ENCODE measurements at places on chromosomes 4 and X. TPM values are rescaled to one million over a fixed set of nuclear protein-coding genes. Genes with fewer than 3 reads are reported as not detected.

The PNMA6A gene
- total RNA-seq: 0.43 TPM

The ELK1 gene
- 21.2 TPM for total RNA-seq

The RBM46 gene
- not detected for total RNA-seq

The IL13RA1 gene
- total RNA-seq: 61.3 TPM

The BEX1 gene
- 2.2 TPM for total RNA-seq

The DMD gene
- total RNA-seq: 29.0 TPM

The LGI2 gene
- not detected for total RNA-seq

The SRPK3 gene
- 0.86 TPM for total RNA-seq

- DNase-seq: no peak
Observed at GRCh38 chrX:127276326-127276725, 456.8 kb downstream of the PRR32 start.

DNA sequence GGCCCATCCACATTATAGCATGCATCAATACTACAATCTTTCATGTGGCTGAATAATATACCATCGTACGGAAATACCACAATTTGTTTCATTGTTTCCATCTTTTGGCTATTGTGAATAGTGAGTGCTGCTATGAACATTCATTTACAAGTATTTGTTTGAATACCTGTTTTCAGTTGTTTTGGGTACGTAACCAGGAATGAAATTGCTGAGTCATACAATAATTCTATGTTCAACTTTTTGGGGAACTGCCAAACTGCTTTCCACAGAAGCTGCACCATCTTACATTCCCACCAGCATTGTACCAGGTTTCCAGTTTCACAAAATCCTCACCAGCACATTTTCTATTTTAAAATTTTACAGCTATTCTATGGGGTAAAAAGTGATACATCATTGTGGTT lies 28.5 kb upstream of the MANBA start:
- peak; percentile 65 for DNase-seq

- no peak for DNase-seq
Observed at GRCh38 chrX:69228732-69229131, 63.5 kb upstream of the PJA1 start.

DNA sequence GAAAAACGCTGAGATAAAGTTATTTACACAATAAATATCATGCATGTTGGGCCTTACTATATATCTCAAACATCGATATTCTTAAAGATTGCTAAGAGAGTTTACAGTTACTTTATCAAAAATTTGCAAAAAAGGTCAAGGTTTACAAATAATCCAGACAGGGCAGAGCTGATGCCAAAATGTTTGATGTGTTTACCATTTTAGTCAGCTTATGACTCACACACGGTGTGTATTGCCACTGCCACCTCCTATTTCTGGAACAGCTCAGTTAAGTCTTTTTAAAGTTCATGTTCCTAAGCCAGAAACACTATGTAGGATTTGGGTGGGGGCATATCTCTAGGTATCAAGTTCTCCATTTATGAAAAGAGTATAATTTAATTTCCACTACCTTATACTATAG lies 580.6 kb downstream of the INPP4B start:
- peak; percentile 62 for DNase-seq

GRCh38 chrX:1281521-1281920 lies 12.9 kb downstream of the CSF2RA start:
- peak; percentile 2 for DNase-seq

DNA sequence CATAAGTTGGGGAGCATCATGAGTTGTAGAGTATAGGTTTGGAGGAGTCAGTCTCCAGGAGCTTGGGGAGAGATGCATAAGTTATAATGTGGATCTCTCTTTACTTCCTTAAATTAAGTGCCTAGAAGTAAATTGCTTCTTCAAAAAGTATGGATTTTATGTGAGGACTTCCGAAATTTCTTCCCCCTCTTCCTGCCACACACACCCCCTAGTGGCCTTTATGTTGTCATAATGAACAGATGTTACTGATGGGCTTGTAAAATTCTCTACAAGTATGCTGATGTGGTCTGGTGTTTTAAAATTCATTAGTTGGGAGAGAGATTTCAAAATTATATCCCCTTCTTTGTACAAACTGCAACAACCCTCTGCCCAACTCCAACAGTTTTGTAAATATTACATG lies 2.3 kb upstream of the METTL14 start:
- DNase-seq: peak; percentile 45

GRCh38 chrX:41561045-41561444 lies 113.9 kb downstream of the NYX start:
- DNase-seq: peak; percentile 94

DNA sequence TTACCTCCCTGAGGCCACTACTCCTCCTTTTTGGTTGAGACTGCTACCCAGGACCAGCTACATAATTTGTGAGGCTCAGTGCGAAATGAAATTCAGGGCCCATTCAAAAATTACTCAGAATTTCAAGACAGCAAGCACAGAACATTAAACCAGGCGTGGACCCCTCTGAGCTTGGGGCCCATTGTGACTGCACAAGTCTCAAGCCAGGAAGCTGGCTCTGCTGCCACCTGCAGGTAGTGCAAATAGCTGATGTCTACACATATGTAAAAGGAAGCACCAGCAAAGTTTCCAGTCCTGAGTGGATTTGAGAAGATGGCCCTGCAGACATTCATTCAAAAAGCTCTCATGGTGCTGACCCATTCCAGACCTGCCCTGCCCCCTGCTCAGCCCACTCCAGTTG lies 213.4 kb upstream of the LNX1 start:
- DNase-seq: no peak

- peak; percentile 46 for DNase-seq
Observed at GRCh38 chr4:39205000-39205399, 22.7 kb downstream of the WDR19 start.

- peak; percentile 73 for DNase-seq
Observed at GRCh38 chr4:174604198-174604597, 81.9 kb upstream of the HPGD start.

DNA sequence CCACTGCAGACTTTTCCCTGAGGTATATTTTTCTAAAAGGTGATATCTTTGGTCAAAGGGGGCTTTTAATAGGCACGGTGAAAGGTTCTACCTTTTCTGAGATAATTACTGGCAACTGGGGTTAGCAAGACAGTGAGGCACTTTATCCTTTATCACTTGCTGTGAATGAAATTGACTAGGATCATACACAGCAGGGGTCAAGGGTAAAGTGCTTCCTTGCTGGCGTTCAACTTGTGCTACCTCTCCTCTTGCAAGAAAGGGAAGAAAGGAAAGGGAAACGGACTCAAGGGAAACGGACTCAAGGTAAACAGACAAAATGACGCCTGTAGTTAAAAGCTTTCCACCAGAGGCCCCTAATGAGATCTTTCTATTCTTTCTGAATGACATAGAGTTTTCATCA lies 78.6 kb upstream of the RAPGEF2 start:
- DNase-seq: no peak

DNA sequence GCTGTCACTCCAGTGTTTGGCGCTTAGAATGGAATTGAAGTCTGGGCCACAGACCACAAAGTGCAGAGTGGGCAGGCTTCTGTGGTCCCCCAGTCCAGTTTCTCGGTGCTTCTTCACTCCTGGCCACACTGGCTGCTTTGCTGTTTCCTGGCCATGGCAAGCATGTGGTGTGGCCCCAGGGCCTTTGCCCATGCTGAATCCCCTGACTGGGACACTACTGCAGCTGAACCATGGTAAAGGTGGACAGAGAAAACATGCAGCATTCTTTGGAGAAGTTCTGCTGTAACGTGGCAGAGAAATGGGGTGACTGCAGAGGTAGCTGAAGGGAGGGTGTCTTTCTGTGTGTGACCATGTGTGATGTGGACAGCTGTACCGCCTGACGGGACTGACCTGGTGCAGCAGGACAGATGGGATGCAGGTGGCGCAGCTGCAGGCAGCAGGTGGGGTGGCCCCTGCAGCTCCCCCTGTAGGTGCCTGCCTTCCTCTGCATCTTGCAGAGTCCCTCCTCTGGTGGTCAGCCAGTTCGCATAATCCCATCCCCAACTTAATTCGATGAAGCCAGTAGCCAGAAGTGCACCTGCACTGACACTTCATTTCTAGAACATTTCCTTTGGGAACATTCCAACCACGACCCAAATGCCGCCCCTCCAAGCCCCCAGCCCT lies 13.2 kb upstream of the S100P start:
- no peak for DNase-seq

DNA sequence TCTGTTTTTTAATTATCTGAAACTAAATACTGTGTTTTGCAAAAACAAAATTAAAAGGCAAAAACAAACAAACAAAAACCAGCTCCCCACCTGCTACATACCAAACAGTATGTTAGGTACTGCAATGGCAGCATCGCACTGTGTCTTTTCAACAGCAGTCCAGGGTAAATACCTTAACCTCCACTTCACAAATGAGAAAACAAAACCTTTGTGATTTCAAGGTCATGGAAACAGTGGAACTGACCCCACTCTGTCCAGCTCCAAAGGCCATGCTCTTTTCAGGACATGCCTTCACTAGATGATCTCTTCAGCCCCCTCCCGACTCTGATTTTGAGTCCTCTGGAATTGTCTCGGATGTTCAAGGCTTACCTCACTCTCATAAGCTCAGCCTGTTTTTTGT lies 183.4 kb downstream of the CBR4 start:
- DNase-seq: no peak

DNA sequence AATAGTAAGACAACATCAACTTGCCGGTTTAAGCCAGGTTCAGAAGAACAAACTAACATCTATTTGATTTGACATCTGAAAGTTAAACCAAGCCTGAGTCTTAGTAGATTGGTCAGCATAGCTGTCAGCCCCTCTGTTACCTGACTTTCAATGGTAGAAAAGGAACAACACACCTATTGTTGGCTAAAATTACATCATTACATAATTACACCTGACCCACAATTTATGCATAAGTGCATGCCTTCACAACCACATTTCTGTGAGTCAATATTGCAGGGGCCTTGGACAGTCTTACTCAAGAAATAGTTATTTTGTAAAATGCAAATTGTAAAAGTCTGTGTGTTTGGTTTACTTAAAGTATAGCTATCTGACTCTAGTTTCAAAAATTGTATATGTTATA lies 36.2 kb downstream of the EGFL6 start:
- DNase-seq: no peak

DNA sequence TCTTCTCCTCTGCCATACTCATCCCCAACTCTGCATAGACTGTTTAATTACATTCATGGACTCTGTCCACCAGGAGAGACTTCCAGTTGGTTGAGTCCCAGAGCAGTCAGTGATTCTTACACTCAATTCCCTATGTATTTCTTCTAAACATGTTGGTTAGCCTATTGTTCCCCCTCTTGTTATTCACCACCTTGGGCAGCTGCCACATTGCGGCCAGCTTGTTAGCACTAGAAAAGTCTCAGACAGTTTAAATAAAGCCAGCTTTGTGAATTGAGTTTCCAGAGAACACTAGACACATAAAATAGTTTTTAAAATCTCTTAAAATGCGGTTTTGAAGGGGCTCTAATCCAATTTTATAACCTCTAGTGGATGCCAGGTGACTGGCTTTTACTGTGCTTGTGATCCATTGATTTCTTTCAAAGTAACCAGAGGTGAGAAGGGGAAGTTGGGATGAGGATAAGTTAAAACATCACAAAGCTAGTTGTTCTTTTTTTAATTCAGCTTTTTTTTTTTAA lies 827.7 kb downstream of the FSTL5 start:
- DNase-seq: no peak

GRCh38 chrX:56343219-56343618 lies 111.1 kb downstream of the KLF8 start:
- DNase-seq: no peak

DNA sequence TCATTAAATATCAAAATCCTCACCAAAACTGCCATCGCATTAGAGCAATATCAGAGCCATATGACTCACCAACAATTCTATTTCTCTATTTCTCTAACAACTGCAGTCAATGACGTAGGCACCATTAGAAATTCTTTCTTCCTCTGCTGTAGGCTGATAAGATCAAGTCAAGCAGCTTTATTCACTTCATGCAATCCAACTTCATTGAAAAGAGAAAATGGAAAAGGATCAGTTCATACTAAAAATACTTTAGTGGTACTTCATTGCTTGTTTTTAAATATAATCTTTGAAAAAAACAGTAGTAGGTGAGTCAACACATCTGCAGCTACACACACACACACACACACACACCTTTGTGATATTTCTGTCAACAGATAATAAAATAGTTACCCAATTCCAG lies 345.3 kb upstream of the TENM3 start:
- DNase-seq: peak; percentile 52

DNA sequence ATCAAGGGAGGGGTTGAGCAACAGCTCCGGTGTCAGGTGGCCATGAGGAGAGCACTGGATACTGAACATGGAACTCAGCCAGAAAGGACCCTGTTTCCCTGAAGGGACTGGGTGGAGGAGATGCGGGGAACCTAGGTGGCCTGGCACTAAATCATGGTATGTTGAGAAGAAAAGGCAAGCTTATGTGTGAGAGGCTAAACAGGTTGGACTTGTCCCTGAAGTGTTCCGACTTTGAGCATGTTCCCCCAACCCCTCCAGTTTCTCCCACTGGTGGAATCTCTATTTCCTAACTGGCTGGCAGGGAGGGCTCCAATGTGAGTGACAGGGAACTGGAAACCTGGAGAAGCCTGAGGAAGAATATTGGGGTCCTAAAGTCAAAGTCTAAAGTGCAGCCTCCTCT lies 69.5 kb downstream of the PLAC1 start:
- no peak for DNase-seq

DNA sequence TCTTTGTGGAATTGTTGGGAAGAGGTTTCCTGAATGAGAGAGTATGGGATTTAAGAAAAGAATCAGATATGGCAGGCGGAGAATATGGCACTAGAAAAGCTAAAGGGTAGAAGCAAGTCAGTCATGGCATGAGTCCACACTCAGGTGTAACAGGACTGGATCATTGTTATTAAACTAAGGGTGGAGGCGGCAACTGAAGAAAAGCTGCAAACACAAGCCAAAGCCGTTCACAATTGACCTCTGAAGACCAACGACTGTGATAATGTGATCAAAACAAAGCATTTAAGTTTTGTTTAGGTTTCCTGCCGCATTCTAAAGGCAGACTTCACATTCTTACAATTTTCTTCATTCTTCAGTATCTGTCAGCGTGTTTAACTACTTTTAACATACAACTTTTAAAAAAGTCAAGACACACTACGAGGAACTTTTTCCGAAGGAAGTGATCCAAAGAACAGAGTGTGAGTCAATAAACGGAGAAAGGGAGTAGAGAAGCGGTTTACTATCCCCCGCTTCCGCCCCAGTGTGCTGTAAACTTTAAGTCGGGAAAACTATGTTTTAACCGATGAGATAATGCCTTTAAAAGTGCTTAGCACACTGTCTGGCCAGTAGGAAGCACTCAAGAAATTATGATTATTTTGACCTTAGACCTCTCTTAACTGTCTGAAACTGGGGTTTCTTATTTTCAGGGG lies 909 bp upstream of the SLAIN2 start:
- peak; percentile 91 for DNase-seq

DNA sequence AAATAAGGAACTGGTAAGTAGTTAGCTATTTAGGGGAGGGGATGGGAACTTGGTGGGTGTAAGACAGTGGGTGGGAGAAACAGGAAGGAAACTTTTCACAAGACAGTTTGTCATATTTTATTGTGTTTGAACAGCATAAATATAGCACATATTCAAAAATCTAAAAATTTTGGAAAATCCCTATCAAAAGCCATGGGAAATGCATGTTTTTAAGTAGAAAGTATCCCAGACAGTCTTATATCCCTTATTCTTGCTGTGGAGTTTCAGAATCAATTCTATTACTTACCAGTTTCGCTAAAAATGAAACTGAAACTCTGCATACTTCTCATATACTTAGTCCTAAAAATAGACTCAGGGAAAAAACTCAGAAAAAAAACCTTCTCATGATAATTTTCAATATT lies 22.3 kb upstream of the RASGEF1B start:
- DNase-seq: no peak

All from fibroblast of villous mesenchyme (primary cell).